NCI-H2227 treated with DMSO at 0.1 percent for 48 hours (cell line): ENCODE measurements at places on chromosomes 13 and 19.

DNA sequence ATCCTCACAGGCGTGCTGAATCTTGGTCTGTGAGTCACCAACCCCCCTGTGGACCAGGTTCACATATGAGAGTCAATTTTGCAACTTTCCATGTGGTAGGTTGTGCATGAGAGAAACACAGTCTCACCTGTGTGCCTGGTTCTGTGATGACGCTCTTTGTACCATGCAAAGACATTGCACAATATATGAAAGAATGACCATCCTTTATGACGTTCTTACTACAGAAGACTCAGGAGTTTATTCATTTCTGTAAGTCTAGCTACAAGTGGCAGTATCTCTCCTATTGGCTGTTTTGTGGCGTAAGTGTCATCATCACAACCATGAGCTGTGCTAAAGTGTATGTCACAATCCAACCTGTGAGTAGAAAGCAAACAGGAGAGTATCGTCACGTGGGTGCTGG is 43.8 kb upstream of the ZNF728 start:
- no peak for DNase-seq

DNA sequence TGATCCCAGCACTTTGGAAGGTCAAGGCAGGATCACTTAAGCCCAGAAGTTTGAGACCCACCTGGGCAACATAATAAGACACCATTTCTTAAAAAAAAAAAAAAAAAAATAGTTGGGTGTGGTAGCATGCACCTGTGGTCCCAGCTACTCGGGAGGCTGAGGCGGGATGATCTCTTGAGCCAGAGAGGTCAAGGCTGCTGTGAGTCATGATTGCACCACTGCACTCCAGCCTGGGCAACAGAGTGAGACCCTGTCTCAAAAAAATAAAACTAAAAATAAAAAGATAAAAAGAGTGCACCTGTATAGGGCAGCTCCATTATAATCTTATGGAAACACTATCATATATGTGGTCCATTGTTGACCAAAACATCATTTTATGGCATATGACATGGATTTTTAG is 25.5 kb upstream of the STARD13 start:
- DNase-seq: no peak

DNA sequence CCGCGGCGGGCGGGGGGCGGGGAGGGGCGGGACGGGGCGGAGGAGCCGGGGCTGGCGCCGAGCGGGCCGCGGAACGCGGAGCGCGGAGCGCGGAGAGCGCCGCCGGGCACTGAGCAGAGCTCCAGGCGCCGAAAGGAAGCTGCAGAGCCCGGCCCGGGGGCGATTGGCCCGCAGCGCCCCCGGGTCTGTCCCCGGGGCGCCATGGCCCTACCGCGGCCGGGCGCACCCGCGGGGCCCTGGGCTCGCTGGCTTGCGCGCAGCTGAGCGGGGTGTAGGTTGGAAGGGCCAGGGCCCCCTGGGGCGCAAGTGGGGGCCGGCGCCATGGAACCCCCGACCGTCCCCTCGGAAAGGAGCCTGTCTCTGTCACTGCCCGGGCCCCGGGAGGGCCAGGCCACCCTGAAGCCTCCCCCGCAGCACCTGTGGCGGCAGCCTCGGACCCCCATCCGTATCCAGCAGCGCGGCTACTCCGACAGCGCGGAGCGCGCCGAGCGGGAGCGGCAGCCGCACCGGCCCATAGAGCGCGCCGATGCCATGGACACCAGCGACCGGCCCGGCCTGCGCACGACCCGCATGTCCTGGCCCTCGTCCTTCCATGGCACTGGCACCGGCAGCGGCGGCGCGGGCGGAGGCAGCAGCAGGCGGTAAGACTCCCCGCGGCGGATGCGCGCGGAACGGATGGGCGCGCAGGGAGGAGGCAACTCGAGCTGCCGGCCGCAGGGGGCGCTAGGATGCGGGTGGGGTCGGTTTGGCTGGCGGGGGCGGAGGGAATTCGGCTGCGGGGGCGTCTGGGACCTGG is at the start of gene PDE4A:
Gene PDE4A, plus strand, starts transcription at position 95 of the 796 bp plus-strand sequence. Its CDS starts 227 bp downstream, at position 322.
- no peak for DNase-seq

DNA sequence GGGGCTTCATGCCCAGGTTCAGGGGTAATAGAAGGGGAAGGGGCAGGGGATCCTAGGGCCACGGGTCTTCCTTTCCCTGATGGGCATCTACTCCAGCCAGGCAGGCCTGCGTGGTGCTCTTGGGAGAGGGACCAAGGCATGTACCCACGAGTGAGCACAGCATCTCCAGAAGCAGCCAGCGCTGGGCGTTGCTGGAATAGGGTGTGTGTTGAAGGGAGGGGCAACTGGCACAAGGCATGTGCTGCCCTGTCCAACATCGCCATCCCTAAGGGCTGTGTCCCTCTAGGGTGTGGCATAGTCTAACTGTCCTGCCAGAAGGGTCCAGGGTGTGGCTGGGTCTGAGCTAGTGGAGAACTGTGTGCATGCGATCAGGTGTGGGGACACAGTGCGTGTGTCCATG is 2.9 kb downstream of the NOTCH3 start:
- no peak for DNase-seq
